Epithelial cell of prostate (primary cell): ENCODE measurements at places on chromosomes 3 and 15.

DNA sequence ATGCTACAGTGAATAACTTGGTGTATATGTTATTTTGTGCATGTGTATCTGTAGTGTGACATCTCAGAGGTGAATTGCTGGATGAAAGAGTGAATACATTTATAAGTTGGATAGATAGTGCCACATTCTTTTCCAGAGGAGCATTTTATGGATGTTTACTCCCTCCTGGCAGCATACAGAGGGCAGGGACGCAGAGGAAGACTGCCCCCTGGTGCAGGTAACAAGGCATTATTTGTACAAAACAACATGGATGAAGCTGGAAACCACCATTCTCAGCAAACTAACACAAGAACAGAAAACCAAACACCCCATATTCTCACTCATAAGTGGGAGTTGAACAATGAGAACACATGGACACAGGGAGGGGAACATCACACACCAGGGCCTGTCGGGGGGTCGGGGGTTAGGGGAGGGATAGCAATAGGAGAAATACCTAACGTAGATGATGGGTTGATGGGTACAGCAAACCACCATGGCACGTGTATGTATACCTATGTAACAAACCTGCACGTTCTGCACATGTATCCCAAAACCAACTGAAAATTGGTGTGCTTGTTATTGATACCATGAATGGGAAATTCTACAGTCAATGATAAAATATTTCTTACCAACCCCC, 57.9 kb upstream of the CTXND1 start:
- DNase-seq, result peak; percentile 1

DNA sequence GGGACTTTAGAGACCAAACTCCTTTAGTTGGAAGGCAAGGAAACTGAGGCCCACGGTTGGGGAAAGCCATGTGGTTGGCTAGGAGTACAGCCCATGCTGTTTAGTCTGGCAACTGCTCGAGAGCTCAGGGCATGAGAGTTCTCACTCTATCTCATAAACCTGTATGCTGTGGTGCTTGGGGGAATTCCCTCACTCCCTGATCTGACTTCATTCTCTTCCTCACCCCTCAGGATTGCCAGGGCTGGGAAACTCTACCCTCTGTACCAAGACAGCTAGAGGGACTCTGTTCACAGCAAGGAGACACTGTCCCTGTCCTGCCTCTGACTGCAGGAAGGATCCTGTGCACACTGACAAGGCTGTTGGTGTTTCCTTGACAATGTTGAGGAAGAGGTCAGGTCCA, 230.2 kb downstream of the ZNF621 start:
- no peak for DNase-seq

DNA sequence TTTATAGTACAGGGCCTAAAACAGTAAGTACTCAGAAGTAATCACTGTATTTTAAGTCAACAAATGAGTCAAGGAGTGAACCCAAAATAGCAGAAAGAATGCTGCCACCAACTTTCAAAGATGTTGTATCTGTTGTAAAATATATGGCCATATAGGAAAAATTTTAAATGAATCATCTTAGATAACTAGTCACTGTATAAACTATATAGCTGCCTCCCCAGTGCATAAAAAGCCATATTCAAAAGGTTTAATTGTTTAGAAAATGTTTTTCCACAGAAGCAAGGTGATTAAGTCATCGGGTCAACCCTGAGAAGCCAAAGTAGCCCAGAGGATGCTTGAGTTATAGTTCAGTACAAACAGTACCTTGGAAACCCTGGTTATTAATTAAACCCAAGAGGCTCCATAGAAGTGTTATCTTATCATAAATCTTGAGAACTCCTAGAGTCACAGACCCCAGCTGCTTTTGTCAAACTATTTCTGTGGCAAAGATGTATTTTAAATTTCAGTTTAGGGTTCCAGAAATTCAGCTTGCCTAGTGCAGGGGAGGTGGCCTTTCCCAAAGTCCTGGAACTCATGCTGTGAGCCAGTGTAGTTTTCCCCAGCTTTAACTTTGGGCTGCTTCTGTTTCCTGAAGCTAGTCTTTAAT, 39.2 kb downstream of the MBNL1 start:
- DNase-seq, result no peak

DNA sequence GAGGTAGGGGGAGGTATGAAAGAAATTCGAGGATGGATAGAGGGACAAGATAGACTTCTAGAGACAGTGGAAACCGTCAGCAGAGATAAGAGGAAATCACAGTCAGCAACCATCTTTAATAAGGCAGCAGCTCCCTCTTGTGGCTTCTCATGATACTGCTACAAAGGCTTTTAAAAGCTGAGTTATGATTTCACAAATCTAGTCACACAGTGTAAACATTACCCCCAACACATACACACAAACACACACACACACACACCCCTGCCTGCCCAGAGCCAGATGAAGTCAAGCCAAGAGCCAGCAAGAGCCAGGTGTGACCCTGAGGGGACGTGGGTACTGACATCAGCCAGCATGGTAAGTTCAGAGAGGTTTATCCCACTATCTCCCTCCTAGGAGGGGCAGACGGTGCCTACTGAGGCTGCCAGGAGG, 18.9 kb upstream of the TGM5 start:
- no peak for DNase-seq
